Stimulated activated CD4-positive, alpha-beta T cell treated with anti-CD3 and anti-CD28 coated beads, Interleukin-2, amount 100 ng/mL, for 48 hours (primary cell): ENCODE measurements at places on chromosomes 3 and 15.

DNA sequence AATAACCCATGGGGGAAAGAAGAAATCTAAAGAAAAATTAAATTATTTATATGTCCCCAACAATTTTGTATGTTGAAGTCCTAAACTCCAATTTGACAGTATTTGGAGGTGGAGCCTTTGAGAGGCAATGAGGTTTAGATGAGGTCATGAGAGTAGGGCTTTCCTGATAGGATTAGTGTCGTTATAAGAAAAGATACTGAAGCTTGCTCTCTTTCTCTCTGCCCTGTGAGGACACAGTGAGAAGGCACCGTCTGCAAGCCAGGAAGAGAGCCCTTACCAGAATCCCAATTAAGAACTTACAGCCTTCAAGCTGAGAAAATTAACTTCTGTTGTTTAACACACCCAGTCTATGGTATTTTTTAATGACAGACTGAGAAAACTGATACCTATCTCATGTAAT, 16.1 kb upstream of the OR5AC2 start:
- DNase-seq: no peak

GRCh38 chr3:75012791-75013331, 398.4 kb upstream of the CNTN3 start:
- DNase-seq: no peak

GRCh38 chr3:78818161-78818985, 949.4 kb downstream of the ROBO1 start:
- no peak for DNase-seq

DNA sequence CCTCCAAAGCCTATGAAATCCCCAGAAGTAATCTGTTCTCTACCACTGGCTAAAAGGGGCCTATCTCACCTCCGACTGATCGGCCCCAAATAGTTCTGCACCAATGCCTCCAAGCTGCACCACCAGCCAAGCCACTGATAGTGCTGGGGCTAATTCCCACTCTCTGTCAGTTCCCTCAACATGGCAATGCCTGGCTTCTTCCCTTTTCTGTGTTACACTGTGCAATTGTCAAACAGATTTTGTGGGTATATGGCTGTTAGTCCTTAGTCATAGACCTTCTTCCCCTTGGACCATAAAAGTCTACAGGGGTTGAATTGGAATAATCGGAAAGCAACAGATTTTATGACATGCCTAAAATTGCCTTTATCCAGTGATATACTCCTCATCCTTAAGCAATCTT, 9.3 kb upstream of the UBE2E2 start:
- DNase-seq: no peak

DNA sequence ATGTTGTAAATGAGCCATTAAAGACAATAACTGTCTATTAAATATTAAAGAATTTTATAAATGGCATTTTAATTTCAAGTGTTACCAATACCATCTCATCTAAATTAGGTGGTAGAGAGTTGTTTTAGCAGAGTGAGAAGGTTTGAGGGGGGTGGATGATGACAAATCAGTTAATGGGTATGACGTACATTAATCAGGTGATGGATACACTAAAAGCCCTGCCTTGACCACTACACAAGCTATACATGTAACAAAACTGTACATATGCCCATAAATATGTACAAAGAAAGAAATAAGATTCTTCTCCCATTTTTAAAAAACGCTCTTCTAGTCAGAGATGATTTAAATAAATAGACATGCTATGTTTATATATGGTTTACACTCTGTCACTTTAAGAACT, 40.0 kb downstream of the TAFA4 start:
- no peak for DNase-seq

DNA sequence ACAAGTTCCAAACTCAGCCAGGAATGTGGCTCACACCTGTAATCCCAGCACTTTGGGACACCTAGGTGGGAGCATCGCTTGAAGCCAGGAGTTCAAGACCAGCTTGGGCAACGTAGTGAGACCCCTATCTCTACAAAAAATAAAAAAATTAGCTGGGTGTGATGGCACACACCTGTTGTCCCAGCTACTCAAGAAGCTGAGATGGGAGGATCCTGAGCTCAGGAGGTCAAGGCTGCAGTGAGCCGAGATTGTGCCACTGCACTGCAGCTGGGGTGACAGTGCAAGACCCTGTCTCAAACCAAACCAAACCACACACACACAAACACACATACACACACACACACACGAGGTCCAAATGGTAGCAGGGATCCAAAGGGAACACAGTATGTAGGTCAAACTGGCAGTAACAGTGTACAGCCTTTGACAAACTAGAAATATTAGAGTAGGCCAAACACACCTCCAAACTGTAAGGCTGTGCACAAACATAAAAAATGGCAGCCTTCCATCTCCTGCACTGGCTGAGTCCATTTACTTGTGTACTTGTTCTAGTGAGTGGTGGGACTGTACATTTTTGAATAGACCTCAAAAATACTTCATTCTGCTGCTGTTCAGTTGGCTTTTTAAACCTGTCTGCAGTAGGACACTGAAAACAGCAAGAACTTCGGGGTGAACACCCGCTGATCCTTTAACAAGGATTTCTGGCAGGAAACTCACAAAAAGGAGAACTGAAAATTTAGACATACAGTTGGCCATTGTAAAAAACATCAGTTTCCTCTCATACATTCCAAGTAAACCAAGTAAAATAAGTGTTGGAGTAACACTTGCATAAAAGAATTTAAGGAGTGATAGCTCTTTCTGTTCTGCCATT, 33.6 kb downstream of the INTS14 start:
- no peak for DNase-seq

DNA sequence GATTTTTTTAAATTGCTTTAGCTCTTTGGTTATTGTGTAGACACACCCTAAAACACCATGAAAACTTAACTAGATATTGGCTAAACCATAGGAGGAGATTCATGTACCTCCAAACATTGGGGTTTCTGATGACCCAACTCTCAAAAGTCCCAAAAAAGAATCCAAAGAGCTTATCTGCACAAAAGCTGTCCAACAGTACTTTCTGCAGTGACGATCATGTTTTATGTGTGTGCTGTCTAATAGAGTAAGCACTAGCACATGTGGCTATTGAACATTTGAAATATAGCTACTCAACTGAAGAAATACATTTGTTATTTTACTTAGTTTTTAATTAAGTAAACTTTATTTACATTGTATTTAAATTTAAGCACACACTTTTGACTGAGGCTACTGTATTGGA, 818.2 kb upstream of the LMCD1 start:
- no peak for DNase-seq

GRCh38 chr3:152937234-152937633, 102.3 kb downstream of the P2RY1 start:
- DNase-seq: no peak

DNA sequence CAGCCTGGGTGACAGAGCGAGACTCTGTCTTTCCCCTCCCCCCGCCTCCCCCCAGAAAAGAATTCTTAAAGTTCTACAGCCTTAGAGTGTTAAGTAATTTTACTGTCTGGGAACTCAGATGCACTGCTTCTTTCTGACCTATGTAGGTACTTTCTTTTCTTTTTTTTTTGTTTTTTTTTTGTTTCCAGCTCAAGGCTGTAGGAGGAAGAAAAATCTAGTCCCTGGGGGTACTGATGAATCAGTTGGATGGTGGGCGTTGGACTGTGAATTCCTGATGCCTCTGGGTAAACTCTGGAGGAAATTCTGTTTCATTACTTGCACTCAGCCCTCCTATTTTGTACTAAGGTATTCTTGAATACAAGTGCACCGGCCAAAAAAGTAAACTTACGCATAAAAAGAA, 10.8 kb downstream of the GHRL start:
- no peak for DNase-seq

DNA sequence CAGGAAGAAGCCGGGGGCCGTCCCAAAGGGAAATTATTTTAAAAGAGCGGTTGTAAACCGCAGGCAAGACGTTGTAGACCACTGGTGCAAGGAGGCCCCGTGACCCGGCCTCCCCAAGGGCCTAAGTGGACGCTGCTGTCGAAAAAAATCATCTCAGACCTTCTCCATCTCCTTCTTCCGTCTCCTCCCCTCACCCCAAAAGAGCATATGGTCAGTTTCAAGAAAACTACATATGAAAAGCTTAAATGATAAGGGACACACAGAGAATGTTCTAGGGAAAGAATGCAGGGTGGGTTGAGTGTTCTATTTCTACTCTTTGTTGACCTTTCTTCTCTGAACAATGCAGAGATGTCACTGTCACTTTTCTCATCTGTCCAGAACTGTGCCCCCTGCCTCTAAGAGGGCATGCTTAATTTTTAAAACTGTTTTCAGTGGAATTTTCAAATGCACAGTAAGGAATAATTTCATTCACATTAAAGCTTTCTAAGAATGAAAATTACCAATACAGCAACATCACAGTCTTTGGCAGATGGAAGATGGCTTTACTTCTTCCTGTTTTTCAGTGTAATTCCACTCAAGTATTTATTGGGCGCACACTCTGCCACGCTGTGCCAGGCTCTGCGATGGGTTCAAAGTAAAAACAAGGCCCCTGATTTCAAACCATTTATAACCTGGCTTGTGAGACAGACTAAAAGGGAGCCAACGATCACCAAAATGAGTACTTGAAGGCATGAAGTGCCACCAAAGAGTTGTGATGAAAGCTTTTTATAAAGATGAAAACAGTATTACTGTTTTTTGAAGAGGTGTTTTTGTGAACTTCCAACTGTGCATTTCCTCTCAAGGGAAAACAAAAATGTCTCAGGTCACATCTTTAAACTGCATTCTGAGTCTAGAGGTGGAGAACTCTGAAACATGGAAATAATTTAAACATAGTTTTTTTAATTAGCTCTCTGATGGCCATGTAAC, 891 bp upstream of the TOP2B start:
- DNase-seq: no peak

- DNase-seq: no peak
These were observed 32.0 kb downstream of the MAP4 start for GRCh38 chr3:47984075-47984728.

- DNase-seq: no peak
These were observed 529.8 kb upstream of the NAALADL2 start for GRCh38 chr3:174329321-174329720.

GRCh38 chr15:74955796-74956647, 550 bp downstream of the RPP25 start:
- DNase-seq: peak; percentile 73

DNA sequence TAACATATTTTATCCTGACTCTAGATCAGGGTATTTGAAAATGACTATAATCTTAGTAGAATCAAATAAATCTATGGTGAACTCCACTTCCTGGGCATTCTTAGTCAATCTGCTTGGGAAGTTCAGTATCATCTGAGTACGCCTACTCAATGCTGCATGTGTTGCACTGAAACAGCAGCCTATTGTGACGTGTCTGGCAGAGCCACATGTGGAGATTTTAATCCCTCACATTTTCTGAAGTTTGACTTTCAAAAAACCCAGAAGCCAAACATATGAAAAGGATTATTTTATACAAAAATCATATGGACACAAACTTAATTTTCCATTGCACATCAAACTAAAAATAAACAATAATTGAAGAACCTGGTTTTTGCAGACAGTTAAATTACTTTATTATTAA, 798.3 kb downstream of the ROBO1 start:
- DNase-seq: no peak

GRCh38 chr3:101849714-101850245, 466 bp downstream of the NFKBIZ start:
- DNase-seq: peak; percentile 35

GRCh38 chr3:58569287-58570001, 7.7 kb downstream of the FAM107A start:
- no peak for DNase-seq

- DNase-seq: no peak
These were observed 66.6 kb downstream of the PIK3CB start for GRCh38 chr3:138768125-138768524.

GRCh38 chr3:196054661-196055060, 27.2 kb downstream of the TFRC start:
- no peak for DNase-seq

DNA sequence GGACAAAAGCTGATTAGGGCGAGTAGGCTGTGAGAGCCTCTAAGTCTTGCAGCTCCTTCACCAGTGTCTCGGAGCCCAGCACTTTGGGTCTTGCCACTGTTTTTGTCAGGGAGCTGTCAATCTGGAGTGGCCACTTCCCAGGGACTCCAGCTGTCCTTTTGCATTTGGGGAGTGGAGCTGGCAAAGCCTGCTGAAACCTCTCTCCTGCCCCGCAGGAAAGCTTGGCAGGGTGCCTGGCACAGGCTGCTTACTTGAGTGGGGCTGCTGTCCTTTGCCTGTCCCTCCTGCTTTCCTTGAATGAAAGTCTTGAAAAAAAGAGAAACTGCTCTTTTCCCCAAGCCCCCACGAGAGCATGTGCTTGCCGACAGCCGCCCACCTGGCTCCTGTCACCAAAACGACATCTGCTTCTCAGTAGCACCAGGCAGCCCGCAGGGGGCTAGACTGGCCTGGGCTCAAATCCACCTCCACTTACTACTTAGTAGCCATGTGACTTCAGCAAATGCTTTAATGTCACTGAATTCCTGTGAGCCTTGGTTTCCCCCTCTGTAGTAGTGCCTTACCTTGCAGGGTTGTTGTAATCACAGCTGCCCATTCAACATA, 13.7 kb downstream of the USP13 start:
- no peak for DNase-seq

GRCh38 chr3:156631323-156631722, 43.1 kb upstream of the TIPARP start:
- no peak for DNase-seq
